Activated T-helper 1 cell treated with anti-CD3 and anti-CD28 coated beads, Interleukin-2, amount 50 U/mL, for 16 hours (primary cell): ENCODE measurements at places on chromosomes 2 and 18.

- DNase-seq: no peak
Measured at GRCh38 chr2:110167326-110168000, 37.4 kb downstream of the NPHP1 start.

DNA sequence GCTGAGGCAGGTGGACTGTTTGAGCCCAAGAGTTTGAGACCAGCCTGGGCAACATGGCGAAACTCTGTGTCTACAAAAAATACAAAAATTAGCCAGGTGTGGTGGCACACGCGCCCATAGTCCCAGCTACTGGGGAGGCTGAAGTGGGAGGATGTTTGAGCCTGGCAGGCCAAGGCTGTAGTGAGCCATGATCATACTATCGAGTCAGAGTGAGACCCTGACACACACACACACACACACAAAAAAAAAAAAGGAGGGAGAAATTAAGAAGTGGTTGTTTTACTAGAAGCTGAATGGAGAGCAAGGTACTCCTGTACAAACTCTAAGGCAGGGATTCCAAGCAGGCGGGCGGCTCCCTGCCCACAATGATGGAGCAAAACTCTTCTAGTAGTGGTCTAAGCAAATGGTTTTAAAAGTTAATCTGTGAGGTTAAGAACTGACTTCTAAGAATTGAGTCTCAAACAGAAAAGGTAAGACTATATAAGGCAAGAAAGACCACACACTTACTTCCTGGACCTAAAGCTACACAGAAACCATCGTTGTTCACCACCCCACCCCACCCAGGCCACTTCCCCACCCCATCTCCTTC, 2.6 kb downstream of the ANKRD44 start:
- no peak for DNase-seq

GRCh38 chr2:211449819-211450218, 893.4 kb downstream of the CPS1 start:
- DNase-seq: no peak

DNA sequence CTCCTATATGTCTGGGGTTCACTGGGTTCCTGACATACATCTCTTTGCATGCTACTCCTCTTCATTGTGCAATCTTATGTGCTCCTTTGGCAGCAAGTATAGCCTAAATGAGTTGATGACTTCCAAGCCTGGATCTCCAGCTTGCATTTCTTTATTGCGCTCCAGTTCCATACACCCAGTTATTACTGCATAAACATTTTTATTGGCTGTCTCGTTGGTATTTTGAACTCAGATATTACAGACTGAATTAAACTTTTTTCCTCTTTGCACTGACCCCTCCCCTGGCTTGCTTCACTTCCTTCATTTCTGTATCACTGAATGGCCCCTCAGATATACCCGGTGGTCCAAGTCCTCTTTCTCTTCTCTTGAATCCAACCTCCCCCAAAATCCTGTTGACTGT, 219.2 kb downstream of the MC4R start:
- DNase-seq: no peak

GRCh38 chr2:59236723-59237122, 995.6 kb upstream of the FANCL start:
- no peak for DNase-seq

DNA sequence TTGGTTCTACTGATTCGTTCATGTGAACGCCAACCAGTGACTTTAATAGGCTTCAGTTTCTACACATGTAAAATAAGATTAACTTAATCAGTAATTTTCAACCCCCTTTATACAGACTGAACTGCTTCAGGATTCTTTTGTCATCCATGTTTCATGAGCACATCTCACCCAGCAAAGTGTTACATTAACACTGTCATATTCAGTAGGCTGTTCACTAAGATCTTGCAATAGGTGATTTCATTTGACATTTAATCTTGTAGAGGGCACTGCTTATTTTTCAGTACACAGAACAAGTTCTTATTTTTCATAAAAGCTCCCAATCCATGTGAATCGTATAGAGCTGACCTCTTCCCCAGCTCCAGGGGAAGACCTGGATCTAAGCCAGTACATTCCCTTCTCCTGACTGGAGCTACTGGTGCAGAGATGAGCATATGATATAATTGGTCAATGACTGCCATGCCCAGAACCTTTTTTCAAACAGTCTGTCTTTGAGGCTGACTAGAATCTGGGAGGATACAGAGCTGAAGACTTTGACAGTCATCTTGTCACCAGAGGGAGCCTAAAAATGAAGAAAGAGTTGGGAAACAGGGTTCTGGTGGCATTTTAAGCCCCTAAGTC, 72.2 kb upstream of the CHRNA1 start:
- no peak for DNase-seq
